ENCODE measurements at places on chromosomes 16 and 17.

- no peak for DNase-seq
These were observed 43.9 kb downstream of the AATF start for GRCh38 chr17:36992701-36993100.

GRCh38 chr17:11264183-11264871, 23.3 kb downstream of the SHISA6 start:
- no peak for DNase-seq

- DNase-seq = no peak
These were observed 27.6 kb downstream of the HELZ start for GRCh38 chr17:67217446-67217845.

DNA sequence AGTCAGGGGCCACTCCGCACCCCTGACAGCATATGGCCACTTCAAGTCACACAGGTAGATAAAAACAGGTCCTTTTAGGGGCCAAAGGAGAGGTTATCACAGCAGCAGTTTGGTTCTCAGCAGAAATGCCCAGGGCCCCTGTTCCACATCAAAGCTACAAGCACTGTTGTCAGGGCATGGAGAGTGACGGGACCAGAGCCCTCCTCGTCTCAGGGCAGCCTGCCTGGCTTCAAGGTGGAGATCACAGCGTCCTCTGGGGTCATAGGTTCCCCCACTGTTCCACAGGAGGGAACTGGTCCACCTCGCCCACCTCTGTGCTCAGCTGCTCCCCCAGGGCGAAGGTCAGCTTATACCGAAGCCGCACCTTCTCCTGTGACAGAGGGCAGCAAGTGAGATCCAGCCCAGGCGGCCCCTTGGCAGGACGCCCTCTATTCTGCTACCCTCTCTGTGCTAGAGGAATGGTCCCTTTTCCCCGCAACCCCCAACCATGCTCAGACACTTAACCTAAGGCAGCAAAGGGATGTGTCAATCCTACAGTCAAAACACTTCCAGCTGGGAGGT, 23.3 kb downstream of the GGA3 start:
- no peak for DNase-seq

GRCh38 chr17:35747540-35748017, 5.5 kb downstream of the GAS2L2 start:
- DNase-seq = peak; percentile 60

GRCh38 chr16:28537964-28538732, 626 bp downstream of the NUPR1 start:
- DNase-seq = no peak

- DNase-seq = no peak
These were observed 31.5 kb downstream of the AXIN2 start for GRCh38 chr17:65529761-65530522.
